ENCODE measurements at places on chromosomes 4 and X.

DNA sequence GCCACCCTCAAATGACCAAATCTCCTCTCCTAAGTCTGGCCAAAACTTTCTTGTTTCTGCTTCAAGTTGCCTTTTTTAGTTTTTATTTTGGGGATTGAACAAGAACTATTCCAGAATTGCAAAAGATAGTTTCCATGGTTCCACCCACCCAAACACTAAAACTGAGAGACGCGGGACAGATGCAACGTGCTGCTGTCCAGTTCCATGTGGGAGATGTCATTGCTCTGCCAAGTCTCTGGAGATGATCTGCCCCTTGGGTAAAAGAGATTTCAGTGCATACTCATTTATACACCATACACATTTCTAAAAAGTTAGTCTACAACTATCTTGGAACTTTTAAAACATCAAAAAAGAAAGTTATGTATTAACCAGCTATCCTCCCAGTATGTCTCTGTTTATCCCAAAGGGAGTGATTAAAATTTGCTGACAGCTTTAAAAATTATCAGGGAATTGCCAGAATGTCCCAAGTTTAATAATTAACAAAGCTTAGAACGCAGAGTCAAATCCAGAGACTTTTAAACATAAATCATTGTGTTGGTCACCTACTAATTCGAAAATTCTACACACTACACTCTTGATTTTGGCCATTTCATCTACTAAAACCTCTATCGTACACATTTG lies 3.2 kb downstream of the MAOB start:
- DNase-seq, result no peak

- DNase-seq, result no peak
Measured at GRCh38 chr4:1708581-1708980, 3.5 kb downstream of the SLBP start.

GRCh38 chr4:151998723-151999122 lies 237.9 kb upstream of the GATB start:
- no peak for DNase-seq

DNA sequence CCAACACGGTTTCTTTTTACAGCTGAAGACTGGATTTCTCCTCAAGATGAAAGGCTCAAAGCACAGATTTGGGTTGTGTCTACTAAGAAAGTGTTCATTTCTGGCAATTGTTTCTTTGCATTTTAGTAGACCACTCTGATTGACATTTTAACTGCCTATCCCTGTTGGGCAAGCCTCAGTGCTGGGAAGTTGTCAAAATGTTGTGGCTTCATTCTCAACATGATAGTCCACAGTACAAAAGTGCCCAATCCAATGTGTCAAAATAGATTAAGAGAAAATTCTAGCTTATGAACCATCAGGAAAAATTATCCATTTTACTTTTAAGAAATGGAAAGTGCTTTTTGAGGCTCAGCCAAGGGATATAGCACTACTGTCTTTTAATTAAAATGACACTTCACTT lies 323.9 kb upstream of the PRPS2 start:
- no peak for DNase-seq

GRCh38 chr4:186982160-186982559 lies 258.5 kb upstream of the FAT1 start:
- no peak for DNase-seq

- DNase-seq, result peak; percentile 67
Measured at GRCh38 chr4:26525136-26525770, 35.0 kb upstream of the CCKAR start.

- DNase-seq, result peak; percentile 47
Measured at GRCh38 chrX:10769195-10769594, 148.8 kb upstream of the MID1 start.

- DNase-seq, result no peak
Measured at GRCh38 chr4:10454726-10455125, 2.5 kb downstream of the ZNF518B start.
